Astrocyte of the spinal cord (primary cell): ENCODE measurements at places on chromosomes 5 and 9.

DNA sequence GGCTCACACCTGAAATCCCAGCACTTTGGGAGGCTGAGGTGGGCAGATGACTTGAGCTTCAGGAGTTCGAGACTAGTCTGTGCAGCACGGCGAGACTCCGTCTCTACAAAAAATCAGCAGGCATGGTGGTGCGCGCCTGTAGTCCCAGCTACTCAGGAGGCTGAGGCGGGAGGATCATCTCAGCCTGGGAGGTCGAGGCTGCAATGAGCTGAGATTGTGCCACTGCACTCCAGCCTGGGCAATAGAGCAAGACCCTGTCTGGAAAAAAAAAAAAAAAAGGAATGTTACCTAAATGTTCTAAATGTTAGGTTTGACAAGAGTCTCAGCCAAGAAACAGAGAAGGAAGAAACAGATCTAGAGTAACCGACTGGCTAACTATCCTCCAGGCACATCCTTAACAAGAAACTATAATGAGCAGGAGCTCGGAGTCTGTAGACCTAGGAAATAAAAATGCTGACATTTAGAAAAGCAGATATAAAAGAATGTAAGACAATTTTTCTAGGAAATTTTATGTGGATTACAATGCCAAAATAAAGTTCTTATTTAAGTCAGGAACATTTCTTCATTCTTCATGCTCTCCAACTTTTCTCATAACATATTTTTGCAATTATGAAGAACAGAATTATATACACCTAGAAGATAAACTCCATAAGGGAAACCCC is 166.6 kb upstream of the TBCA start:
- no peak for DNase-seq

- DNase-seq = peak; percentile 72
Measured at GRCh38 chr9:6645355-6646292, at the start of gene GLDC. Gene GLDC, minus strand, starts transcription at chr9:6645729. Its CDS starts 230 bp downstream, at chr9:6645499.

- DNase-seq = peak; percentile 67
Measured at GRCh38 chr9:122122903-122123632, 30.0 kb upstream of the TTLL11 start.

DNA sequence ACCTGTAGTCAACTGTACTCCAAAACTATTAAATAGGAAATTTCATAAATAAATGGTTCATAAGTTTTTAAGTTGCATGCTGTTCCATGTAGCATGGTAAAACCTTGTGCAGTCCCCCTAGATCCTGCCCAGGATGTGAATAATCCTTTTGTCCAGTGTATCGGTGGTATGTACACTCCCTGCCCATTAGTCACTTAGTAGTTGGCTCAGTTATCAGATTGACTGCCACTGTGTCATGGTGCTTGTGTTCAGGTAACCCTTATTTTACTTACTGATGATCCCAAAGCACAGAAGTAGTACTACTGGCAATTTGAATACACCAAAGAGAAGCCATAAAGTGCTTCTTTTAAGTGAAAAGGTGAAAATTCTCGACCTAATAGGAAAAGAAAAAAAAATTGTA is 134.2 kb downstream of the RNF180 start:
- DNase-seq = no peak

GRCh38 chr5:139407517-139407916 is 3.6 kb upstream of the SPATA24 start:
- no peak for DNase-seq

DNA sequence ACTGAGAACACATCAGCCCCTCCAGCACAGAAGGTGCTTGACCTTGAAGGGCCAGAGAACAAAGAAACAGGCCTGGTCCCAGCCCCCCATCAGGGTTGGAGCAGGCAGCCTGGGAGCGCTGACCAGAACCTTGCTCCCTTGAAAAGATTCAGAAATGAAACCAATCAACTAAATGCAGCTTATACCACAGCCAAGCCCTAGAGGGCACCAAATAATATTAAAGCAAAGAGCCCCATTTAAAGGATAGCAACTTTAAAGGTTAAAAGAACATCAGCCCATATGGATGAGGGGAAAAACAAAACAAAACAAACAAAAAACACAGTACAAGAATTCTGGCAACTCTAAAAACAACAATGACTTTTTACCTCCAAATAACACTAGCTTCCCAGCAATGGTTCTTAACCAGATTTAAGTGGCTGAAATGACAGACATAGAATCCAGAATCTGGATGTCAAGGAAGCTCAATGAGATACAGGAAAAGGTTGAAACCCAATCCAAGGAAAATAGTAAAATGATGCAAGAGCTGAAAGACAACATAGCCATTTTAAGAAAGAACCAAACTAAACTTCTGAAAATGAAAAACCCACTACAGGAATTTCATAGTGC is 471.9 kb downstream of the MTRR start:
- DNase-seq = peak; percentile 5

- no peak for DNase-seq
Measured at GRCh38 chr9:123996731-123997421, 14.7 kb upstream of the LHX2 start.

DNA sequence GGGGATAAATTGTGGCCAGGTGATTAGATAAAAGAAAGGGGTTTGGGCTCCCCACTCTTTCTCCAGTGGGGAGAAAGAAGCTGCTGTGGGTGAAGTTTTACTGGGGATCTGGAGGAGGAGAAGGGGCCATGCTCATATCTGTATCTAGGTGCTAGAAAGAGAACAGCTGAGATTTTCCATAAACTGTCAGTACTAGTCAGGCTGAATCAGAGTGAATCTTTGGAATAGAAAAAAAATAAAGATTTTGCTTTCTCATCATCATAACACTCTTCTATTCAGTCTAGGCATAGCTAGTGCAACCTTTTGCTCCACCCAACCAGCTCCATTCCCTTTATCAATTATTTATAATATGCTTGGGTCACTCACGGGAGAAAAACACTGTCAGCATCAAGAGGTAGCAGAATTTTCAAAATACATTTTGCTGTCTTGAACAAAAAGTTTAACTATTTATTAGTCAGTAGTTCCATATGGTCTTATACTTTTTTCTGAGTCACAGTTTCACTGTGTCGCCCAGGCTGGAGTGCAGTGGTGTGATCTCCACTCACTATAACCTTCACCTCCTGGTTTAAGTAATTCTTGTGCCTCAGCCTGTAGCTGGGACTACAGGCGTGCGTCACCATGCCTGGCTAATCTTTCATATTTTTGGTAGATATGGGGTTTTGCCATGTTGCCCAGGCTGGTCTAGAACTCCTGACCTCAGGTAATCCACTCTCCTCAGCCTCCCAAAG is 21.3 kb upstream of the ERMP1 start:
- no peak for DNase-seq

DNA sequence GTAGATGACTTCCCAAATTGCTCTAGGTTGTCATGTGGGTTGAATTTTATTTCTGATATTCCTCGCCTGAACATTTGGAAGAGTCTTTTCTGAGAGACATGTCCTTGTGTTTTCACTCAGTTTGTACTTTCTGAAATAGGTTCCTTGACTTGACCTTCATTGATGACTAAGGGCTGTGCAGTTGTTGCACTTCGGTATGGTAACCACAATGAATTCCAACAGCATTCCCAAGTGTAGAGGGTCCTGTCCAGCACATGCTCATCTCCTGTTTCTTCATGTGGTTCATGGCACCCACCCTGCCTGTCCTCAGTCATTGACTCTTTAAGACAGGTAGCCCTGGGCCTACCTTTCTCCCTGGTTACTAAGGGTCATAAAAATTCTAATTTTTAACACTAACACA is 527.8 kb downstream of the MTRR start:
- DNase-seq = no peak

DNA sequence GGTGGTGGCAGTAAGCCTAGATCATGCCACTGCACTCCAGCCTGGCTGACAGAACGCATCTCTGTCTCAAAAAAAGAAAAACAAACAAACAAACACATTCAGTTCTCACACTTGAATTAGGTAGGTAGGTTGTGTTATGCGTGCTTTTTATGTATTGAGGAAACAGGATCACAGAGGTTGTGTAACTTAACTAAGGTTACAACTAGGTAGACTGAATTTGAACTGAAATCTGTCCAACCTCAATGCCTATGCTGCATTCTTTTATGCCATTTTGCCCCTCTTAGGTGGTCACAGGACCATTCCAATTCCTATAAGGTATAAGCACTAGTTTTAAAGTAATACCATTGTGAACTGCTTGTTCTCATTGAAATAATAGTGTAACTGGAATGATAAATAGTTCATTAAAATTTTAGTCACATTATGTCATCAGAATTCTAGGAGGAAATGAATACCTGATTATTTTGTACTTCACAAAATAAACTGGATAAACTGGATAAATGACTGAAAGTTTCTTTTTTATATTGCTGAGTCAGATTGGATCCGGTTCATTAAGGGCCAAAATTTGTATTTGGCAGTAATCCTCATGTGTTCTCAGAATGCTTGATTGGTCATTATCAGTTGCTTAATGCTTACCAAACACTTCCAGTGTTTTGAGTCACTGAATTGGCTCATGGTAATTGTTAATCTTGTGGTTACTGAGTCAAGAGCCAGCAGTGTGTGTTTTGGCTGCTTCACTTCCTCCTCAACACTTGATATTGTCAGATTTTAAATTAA is 7.1 kb downstream of the UBAP1 start:
- DNase-seq = peak; percentile 93

DNA sequence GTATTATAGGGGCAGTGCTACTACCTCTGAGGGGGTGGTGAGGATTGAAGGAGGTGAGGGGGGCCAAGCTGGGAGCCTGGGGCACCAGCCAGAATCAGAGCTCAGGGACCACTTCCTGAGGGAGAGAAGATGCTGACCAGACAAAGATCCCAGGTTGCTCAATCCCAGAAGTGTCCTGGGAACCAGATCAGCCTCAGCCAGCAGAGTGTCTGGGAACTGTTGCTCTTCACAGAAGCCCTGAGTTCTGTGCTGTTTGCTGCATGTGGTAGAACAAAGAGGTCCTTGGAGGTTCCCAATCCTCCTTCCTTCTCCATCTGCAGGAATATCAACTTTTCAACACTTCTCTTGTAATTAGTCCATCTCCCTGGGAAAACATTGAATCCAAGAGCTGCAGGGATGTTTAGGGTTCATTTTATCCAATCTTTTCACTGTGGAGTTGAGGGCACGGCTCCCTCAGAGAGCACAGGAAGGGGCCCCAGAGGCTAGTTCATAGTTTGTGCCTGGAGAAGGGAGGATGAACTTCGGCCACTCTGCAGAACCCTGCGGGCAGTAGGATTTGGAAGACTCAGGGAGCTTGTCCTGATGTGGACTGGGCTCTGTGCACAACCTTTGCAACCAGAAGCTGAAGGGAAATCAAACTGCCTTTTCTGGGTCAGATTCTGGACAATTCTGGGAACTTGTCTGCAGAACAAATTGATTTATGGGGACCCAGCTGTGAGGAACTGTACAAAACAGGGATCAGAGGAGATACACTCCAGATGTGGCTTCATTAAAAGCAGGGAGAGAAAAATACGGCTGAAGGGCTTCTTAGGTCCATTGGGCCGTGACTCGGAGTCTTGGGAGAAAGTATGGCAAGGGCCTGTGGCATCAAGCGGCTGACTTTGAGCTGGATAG is 57.1 kb downstream of the GALNT12 start:
- no peak for DNase-seq

- peak; percentile 57 for DNase-seq
Measured at GRCh38 chr9:137301081-137301947, 757 bp downstream of the NRARP start.

DNA sequence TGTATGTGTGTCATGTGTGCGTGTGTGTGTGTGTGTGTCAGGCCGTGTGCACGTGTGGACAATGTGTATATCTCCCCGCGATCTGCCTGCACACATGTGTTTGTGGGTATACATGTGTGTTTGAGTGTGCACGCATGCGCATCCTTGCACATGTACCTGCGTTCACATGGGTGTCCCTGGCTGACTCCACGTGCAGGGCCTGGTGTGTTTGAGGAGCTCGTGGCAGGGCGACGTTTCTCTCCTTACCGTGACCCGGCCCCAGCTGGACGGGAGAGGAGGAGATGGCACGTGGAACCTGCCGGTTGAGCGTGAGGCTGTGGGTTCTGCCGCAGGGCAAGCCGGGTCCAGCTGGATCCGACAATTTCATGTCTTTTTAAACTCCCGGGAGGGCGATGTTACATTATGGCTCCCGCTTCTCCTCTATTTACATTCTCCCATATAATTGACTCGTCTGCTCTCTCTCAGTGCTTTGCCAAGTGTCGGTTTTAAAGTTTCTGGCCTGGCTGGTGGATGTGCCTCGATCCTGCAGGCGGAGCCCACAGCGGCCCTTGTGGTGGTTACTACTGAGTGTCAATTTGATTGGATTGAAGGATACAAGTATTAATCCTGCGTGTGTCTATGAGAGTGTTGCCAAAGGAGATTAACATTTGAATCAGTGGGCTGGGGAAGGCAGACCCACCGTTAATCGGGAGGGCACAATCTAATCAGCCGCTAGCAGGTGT is 5.9 kb downstream of the COL5A1 start:
- DNase-seq = no peak

GRCh38 chr5:130032807-130033206 is 128.5 kb downstream of the CHSY3 start:
- no peak for DNase-seq

DNA sequence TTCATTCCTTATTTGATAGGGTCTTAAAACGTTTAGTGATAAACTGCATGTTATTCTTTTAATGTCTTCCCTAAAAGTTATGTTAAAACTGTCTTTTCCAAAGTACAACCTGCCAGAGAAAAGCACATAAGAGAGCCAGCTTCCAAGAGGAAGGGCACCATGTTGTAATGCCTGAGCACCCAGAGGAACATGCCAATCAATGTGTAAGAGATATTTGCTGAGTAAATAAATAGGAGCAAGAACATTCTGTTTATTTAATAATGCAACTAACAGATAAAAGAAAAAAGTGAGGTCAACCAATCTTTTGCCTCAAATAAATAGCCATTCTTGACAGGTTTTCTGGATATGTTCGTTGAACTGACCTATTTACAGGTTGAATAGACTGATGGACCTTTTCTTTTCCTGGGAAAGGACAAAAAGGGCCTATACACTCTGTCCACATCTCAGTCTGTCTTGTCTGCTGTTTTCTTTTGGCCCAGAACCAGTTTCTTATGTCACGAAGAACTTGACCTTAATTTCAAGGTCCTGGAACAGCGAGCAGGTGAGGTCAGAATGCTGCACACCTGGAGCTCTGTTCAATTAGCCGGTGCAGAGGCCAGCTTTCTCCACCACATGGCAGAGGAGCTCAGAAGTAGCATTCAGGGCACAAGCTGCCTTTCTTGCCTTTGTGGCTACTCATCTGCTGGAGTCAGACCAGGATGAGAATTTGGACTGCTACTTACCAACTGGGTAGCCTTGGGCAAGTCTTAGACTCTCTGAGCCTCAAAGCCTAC is 77.7 kb downstream of the PLCXD3 start:
- DNase-seq = no peak

DNA sequence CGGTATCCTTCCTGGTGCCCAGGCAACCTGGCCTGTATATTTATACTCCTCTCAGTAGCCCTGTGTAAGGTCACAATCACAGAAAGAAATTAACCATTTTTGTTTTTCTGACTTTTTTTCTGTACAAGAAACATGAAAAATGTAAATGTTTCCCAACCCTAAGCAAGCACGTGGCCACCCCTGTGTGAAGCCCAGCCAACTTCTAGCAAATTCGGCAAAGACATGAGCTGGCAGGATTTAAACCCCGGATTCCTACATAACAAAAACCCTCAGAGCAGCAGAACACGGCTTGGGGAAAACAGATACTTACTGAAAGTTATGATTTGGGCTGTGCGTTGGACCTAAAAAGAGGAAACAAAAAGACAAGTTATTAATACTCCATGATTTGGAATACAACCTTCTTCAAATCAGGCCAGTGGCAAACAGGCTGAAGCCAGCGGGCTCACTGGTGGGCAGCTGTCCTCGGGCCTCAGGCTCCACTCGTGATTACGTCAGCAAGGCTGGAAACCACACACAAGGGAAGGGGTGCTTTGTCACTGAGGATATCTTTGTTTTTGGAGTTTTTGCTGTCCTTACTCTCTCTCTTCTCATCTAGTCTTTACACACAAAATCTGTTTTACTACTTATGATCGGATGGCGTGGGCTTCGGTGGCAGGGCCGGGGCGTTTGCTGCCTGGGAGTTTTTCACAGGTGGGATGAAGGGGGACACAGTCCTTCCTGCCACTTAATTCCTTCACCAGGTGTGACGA is 194.1 kb downstream of the ROR2 start:
- DNase-seq = no peak
